ENCODE measurements at places on chromosomes 7 and 10. TPM values are rescaled to one million over a fixed set of nuclear protein-coding genes. Genes with fewer than 3 reads are reported as not detected.

DNA sequence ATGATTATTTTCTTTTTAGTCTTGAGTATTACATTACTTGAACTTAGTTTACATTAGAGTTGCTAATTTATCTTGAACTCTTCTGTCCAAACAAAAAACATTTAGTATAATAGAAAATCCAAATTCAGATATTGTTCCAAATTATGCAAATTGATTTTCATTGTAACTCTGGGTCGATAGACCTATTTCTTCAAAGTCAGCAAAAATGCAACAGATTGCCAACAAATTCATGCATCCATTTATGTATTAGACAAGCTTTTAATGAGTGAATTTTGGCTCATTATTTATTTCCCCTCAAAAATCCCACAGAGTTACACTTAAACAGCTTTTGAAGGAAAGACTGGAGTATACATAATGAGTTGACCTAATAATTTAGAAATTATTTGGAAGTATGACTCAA lies 240.8 kb downstream of the RELN start:
- no peak for DNase-seq

DNA sequence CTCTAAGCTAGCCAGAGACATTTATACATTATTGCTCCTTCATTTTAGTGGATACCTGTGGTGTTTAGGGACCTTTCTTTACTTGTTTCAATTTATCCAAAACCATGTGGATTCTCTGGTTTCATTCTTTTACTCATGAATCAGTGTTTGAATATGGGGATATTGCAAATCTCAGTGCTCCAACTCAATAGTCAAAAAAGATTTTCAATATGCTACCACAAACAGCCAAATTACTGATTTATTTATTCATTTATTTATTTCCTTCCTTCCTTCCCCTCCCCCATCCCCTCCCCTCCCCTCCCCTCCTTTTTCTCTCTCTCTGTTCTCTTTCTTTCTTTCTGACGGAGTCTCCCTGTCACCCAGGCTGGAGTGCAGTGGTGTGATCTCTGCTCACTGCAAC lies 253.1 kb upstream of the IMMP2L start:
- no peak for DNase-seq

- DNase-seq = no peak
Observed at GRCh38 chr7:155975490-155975889, 163.2 kb upstream of the SHH start.

The FAM221A gene
- polyA plus RNA-seq = 0.46 TPM

GRCh38 chr10:21423338-21423737 lies 102.1 kb downstream of the SKIDA1 start:
- no peak for DNase-seq

DNA sequence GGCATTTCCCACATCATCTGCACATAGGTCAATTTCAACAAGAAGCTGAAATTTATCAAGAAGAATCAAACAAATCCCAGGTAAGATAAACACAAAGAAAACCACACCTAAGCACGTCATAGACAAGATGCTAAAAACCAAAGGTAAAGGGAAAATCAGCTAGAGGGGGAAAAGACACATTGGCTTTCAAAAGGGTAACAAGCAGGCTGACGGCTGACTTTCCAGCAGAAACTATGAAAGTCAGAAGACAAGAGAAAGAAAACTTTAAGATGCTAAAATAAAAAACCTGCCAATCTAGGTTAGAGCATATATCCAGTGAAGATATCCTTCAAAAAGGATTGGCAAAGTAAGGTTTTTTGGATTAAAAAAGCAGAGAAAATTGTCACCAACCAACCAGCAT lies 59.9 kb upstream of the RHEB start:
- no peak for DNase-seq

The RHEB gene
- polyA plus RNA-seq = 106 TPM

The CTAGE4 gene
- 0.10 TPM for polyA plus RNA-seq

GRCh38 chr10:11683529-11684320 lies 58.5 kb upstream of the ECHDC3 start:
- DNase-seq = no peak

- no peak for DNase-seq
Observed at GRCh38 chr10:32189400-32190084, 133.3 kb upstream of the KIF5B start.

DNA sequence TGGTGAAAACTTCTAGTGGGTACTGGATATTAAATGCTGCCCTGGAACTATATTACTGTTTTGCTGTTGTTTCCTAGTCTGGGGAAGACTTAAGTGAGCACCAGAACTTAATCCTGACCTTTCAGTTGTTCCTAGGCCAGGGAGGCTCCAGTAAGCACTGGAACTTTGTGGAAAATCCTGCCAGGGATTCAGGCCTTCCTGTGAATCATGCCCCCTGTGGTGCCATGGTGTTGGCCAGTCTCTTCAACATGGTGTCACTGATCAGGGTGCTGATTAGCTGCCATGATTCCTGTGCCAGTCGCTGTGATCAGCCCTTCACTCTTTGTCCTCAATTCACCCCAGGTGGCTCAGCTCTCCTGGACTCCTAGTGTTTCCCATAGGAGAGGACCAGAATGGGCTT lies 8.5 kb upstream of the AOAH start:
- DNase-seq = no peak

The MMRN2 gene
- polyA plus RNA-seq = 2.8 TPM

DNA sequence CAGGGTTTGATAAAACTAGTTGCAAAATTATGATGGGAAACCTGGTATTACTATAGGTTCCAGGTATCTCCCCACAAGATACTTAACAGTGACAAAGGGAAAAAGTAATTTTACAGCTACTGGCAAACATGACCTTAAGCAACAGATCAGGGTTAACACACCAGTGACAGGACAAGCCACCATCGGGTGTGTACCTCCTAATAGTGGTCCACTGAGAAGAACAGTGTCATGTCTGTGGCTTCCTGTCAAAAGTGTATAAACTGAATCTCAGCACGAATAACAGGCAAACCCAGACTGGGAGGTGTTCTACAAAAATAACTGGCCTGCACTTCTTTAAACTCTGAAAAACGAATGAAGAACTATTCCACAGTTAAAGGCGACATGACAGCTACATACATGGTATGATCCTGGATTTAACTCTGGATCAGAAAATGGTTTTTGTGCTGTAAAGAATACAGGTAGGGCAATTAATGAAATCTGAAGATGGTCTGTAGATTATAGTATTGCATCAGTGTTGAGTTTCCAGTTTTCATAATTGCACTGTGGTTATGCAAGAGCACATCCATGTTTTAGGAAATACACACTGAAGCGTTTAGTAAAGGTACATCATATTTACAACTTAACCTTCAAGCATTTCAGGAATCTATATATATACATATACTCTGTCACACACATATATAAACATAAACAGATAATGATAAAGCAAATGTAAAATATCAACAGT lies 32.0 kb upstream of the ARMS2 start:
- DNase-seq = no peak
